ENCODE measurements at places on chromosomes 1 and 21.

DNA sequence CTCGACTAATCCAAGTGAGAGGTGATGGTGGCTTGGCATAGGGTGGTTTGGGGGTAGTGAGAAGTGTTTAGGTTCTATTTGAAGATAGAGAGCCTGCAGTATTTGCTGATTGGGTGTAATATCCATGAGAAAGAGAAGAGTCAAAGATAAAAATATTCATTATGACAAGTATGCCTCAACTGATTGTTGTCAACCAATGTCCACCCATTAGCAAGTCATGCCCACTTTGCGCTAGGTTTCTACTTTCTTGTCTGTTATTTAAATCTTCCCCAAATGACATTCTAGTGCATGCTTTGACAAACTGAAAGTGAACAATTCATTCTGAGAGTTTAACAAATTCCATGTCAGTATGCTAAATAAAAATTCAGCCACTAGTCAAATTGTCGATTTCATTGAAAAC lies 3.8 kb upstream of the XCL1 start:
- no peak for DNase-seq

GRCh38 chr21:37419228-37419906 lies 52.8 kb downstream of the DYRK1A start:
- no peak for DNase-seq

DNA sequence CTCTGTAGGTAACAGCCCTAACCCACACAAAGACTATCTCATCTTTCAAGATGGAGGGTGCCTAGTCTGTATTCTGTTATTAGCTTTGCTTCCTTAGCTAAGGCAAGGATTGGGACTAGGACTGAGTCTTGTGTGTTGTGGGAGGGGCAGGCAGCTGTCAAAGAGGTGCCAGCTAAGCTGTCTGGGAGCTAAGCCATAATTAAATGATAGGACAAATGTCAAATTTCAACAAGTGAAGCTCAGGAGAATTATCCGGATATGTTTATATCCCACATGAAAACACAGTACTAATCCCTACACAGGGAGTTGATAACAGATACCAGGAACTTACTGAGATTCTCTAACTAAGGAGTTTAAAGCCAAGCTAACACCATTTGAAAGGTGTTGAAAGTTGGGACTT lies 70.5 kb upstream of the NGF start:
- DNase-seq, result no peak

- no peak for DNase-seq
These were observed 239.6 kb upstream of the FGGY start for GRCh38 chr1:59057211-59057694.

- DNase-seq, result no peak
These were observed 315.9 kb downstream of the PRDM2 start for GRCh38 chr1:14015917-14016316.

Data from globus pallidus (tissue), 1 donor.